HAP-1 (cell line): ENCODE measurements at places on chromosomes 2 and 18.

- DNase-seq: peak; percentile 40
Observed at GRCh38 chr18:8610459-8610851, 1.2 kb downstream of the RAB12 start.

DNA sequence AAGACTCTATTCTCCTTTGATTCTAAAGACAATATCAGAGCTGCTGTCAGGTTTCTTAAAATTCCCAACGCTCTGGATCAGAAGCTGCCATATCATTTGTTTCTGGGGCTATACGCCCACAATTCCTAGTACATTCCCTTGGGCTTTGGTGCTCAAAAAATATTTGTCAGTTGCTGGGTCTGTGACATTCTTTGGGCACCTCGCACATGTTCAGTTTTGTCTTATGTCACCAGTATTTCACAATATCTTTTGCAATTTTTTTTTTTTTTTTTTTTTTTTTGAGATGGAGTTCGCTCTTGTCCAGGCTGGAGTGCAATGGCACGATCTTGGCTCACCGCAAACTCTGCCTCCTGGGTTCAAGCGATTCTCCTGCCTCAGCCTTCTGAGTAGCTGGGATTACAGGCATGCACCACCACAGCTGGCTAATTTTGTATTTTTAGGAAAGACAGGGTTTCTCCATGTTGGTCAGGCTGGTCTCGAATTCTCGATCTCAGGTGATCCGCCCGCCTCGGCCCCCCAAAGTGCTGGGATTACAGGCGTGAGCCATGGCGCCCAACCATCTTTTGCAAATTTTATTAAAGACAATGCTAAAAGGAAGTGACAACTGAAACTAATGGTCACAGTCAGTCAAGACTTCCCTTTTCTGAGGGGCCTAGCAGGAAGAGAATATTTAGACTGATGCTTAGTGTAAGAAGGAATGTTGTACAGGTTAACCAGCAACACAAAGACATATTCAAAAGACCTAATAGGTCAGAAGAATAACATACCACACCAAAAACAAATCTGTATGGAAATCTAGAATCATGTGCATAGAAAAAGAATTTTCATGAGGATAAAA, 6.8 kb downstream of the ZNF397 start:
- DNase-seq: no peak

DNA sequence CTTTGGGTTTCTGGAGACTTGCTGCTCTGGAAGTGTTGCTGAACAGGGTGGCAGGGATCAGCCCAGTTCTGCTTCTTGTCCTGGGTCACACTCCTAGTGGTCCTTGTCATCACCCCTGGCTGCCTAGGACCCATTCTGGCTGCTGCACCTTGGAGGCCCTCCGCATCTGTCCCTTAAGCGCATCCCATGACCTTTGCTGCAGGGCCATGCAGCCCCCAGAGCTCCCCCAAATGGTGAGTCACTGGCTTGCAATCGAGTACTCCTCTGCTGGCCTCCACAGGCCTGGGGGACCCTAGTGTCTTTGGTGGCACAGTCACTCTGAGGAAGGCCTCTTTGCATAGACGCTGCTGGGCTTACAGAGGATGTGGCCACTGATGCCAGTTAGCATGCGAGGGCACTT, 188.5 kb downstream of the ASB1 start:
- DNase-seq: no peak

- DNase-seq: peak; percentile 52
Observed at GRCh38 chr2:112583497-112584133, 794 bp upstream of the CHCHD5 start.

DNA sequence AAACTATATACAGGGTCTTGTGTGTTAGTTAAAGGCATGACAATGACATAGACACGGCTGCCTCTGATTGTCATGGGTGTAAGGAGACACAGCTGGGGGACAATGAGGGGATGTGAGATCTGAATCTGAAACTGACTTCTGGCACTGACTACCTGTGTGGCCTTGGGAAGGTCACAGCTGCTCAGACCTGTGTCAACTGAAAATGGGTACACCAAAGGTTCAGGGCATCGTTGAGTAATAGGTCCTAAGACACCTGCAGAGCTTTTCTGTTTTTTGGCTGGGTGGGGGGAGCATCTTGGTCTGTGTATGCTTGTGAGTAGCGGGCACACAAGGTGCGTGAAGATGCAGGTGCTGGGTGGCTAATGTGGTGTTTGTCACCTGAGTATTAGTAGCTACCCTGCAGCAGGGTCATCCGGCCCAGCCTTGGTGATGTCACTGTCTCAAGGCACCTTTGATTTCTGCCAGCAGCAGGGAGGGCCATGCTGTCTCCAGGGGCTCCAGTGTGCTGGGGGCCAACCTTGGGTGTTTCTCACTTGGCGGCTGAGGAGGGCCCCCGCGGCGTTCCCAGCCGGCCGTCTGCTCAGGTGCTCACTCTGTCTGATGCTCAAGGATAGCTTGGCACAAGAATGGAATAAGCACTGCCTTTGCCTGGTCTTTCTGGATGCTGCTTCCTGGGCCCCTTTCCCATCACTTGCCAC, 53.1 kb upstream of the HS6ST1 start:
- no peak for DNase-seq

GRCh38 chr2:208294482-208295024, 28.5 kb downstream of the PIKFYVE start:
- DNase-seq: no peak

DNA sequence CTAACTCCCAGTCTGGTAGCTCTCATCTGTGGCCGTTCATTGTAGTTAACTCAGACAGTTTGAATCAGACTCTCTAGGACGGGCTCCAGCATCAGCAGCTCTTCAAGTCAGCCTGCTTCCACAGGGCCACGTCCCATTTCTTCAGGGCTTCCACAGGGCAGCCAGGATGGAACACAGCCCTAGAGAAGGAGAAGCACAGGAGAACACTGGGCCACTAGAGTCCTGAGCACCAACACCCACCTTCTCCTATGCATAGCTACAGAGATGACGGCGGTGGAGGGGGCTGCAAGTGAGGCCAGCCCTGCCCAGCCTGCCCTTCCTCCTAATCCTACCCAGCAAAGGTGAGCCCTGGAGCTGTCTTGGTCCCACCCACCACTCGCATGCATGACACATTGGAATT, 10.2 kb upstream of the TEX261 start:
- DNase-seq: no peak

GRCh38 chr2:102051692-102052277, 60.0 kb downstream of the IL1R2 start:
- no peak for DNase-seq

DNA sequence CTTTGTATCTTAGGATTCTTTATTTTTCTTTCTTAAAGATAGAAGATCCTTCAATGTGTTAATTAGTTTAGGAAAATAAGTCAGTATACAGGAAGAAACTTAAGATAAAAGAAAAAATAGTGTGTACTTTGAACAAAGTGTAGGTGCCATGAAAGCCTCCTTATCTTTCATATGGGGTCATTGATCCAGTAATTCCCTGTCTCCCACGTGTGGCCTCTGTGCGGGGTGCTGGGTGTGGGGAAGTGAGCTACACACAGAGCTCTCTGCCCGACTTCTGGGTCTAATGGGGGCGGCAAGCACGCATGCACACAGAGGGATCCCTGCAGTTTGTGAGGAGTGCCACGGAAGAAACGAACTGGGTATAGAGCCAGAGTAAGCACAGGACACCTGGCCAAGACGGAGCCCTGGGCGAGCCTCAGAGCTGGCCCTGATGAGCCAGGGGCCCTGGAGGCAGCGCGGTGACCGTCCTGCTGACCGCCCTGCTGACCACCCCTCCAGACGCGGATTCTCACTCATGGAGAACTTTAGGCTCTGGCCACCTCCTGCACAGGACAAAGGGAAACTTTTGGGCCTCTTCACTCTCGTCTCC, 253.5 kb downstream of the ACKR3 start:
- DNase-seq: no peak

GRCh38 chr2:74759986-74760385, 73.9 kb upstream of the HK2 start:
- no peak for DNase-seq

DNA sequence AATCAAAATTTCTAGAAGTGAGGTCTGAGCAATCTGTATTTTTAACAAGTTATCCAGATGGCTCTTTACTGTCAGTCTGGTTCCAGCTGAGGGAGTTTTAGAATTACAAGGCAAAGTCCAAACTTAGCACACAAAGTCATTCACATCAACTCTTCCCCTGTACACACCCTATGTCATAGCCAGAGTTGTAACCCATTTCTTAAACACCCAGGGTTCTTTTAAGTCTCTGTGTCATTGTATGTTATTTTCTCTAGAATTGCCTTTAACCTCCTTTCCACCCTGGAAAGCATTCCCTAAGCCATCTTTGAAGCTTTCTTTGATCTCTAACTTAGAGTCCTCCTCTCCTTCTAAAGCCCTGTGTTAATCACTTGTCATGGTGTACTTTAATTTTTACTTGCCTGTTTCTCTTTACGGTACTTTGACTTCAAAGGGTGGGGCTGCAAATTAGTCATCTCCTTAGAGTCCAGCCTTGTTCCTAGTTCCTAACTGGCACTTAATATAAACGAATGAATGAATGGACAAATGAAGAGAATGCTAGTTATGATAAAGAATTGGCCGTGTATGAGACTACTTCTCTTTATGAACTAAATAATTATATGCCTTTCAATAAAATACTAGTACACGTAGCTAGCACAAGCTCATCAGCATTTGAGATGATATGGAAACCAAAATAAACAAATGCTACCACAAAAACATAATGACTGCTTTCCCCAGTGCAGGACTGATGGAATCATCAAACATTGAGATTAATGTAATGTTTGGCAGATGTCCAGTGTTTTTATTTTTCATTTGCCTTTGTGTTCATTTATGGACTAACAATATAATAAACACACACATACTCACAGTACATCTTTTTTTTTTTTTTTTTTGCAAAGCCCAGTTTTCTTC, 11.9 kb upstream of the ACTR3 start:
- no peak for DNase-seq

- DNase-seq: no peak
Observed at GRCh38 chr18:5900262-5900661, 4.9 kb upstream of the TMEM200C start.

DNA sequence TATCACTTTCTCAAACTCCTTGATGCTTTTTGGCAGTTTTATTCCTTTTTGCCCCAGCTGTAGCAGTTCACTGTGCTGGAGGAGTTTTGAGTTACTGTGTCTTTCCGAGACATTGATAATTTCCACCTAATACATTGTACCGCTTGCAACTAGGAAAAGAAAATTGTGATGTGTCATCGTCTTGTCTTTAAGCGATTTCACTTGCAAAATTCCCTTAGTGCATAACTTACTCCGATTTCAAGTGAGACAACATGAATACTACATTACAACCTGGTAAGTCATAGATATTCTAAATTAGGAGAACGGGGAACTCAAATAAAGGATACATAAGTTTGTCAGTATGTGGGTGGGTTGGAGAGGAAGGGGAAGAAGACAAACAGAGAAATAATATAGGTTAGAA, 340.5 kb upstream of the KYNU start:
- no peak for DNase-seq

GRCh38 chr2:192051533-192051932, 143.2 kb downstream of the TMEFF2 start:
- no peak for DNase-seq

DNA sequence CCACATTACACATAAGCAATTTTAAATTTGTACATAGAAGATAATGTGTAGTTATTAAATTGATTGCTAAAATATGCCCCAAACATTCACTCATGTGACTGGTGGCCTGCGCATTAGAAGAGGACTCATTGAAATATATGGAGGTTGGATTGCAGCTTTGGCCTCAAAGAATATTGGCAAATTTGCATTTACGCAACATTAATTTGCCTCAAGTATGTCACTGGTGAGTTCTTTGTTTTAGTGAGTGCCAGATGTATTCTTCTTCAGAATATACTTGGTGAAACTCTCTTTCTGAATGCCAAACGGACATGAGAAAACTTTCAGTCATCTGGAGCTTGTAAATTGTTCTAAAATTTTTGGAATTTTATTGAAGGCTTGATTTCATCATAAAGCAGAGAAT, 5.9 kb upstream of the EFEMP1 start:
- no peak for DNase-seq

- no peak for DNase-seq
Observed at GRCh38 chr18:24741965-24742724, 281.7 kb downstream of the HRH4 start.
